ENCODE measurements at places on chromosomes 6 and 20.
A peak's percentile ranks its signal among the peaks of the same experiment; 100 is the strongest.

DNA sequence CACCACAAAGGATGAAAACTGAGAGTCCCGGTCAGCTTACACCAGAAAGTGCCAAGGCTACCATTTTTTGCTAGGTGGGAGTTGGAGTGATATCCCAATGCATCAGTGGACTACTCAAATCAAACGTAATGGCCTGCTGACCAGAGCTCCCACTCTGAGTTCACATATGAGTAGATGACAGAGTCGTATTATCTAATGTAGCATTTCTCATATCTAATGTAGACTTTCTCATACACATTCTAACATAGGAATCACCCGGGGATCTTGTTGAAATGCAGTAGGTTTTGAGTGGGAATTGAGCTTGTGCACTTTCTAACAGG lies 38.4 kb upstream of the FUCA2 start:
- DNase-seq = peak; percentile 19

DNA sequence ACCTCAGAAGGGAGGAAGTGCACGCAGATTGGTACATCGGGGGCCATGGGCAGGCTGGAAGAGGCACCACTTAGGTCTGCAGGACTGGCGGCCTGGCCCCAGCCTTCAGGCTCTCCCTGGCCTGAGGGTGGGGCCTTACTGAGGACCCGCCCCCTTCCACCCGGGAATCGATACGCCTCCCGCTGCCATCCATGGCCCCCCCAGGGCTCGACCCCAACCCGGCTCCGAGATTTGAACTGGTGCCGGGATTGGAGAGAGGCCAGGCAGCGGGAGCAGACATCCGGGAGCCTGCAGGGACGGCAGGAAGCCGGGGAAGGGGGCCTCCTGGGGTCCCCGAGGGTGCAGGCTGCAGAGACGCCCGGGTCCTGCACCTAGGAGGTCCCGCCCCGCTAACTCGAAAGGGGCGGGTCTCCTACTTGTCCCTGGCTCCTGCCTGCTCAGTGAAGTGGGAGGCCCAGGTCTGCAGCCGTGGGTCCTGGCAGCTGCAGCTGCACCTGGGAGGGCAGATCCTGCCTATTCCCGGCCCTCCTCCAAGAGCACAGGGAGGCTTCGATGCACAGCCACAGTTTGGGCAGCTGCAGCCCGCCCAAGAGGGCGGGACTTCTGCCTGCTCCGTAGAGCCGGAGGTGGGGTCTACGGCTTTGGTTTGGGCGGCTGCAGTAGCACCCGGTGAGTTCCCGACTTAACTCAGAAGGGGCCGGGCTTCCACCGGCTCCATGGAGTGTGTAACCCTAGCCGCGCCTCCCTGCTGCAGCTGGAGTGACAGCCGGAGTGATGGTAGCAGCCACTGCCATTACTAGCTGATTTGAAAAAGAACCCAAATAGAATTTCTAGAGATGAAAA lies 35.2 kb upstream of the TBC1D22B start:
- DNase-seq = peak; percentile 88

GRCh38 chr6:2447931-2448330 lies 202.5 kb upstream of the GMDS start:
- no peak for DNase-seq

DNA sequence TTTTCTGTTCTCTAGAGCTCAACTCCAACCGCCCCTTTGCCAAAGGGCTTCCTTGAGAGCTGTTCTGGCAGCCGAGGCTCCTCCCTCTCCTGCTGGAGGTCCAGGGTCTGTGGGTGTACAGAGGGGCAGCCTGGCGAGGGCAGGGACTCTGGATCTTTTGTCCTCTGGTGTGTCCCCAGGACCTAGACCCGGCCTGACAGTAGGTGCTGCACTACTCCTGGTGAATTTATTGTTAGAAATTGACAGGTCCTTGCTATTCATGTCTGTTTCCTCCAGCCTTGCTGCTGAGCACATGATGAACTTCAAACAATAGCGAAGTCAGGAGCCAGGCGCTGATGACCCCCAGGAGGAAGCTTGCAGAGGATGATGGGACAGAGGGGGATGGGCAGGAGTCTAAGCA lies 234.7 kb upstream of the SULF2 start:
- DNase-seq = no peak

DNA sequence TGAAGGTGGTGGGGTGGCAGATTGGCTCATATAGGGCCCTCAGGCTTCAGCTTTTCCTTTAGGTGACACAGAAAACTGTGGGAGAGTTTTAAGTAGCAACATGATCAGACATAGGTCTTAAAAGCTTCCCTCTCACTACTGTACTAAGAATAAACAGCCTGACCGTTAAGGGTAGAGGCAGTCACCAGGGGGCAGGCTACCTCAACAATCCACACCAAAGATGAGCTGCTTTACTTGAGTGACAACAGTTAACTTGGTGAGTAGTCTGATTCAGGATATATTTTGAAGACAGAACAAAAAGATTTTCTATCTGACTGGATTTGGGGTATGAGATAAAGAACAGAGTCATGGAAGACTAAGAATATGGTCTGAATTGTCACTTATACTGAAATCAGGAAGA lies 193.1 kb upstream of the SHLD1 start:
- peak; percentile 40 for DNase-seq

DNA sequence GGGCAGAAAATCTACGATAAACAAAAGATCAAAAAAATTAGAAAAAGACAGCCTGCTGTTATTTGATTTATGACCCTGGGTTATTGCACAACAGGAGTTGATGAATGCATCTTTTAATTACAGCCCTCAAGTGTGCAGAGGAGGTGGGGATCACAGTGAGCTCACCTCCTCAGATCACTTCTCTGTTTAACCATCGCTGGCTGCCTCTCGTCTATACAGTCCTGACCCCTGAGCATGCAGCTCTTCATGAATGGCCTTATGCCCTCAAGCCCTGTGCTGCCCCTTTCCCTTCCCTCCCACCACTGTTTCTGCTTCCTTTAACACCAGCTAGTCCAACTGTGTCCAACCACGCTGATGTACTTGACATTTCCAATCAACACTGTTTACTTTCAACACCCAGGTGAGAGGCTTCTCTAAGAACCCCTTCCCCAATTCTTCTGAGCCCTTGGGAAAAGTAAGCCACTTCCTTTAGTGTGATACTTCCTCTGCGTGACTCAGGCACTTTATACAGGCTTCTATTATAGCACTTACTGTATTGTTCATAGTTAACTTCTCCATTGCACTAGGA lies 60.6 kb upstream of the RIPOR2 start:
- no peak for DNase-seq

- DNase-seq = no peak
Observed at GRCh38 chr6:43489277-43490072, 12.1 kb downstream of the TJAP1 start.

DNA sequence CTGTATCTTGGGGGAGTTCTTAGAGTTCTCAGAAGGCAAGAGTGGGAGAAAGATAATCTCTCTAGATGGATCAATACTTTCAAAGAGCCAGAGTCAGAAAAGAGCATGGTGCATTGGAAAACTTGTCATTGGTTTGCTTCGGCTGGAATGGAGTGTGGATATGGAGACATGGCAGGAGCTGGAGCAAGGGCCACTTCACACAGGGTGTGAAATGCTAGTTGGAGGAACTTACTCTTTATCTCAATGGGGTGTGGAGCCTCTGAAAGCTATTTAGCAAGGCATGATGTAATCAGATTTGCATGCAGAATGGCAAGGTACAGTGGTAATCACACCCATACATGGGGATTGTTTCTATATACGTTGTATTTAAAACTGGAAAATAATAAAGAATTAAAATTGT lies 31.5 kb upstream of the PAQR8 start:
- no peak for DNase-seq

- peak; percentile 91 for DNase-seq
Observed at GRCh38 chr20:32474967-32475811, 109.9 kb downstream of the NOL4L start.

DNA sequence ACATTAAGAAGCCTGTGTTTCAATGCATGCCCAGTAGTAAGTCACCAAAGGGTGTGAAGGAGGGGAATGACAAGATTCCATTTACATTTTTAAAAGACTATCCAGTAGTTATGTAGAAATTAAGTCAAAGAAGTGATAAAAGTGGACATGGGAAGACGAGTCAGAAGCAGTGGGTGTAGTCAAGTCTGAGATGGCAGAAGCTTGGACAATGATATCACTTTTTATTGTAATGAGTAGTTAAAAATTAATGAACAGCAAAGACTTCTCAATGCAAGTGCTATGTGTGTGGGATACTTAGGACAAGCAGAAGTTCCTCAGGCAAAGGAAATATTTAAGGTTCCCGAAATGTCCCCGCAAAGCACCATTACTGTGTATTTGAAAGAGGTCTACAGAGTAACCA lies 156.0 kb downstream of the DST start:
- DNase-seq = no peak

DNA sequence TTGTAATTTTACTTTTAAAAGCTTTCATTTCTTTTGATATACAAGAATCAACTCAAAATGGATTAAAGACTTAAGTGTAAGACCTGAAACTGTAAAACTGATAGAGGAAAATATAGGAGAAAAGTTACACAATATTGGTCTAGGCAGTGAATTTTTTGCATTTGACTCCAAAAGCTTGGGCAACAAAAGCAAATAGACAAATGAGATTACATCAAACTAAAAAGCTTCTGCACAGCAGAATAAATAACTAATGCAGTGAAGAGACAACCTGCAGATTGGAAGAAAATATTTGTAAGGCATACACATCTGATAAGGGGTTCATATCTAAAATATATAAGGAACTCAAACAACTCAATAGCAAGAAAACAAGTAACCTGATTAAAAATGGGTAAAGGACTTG lies 3.0 kb downstream of the GABRR1 start:
- DNase-seq = no peak

- no peak for DNase-seq
Observed at GRCh38 chr6:21907291-21907690, 313.7 kb downstream of the SOX4 start.

DNA sequence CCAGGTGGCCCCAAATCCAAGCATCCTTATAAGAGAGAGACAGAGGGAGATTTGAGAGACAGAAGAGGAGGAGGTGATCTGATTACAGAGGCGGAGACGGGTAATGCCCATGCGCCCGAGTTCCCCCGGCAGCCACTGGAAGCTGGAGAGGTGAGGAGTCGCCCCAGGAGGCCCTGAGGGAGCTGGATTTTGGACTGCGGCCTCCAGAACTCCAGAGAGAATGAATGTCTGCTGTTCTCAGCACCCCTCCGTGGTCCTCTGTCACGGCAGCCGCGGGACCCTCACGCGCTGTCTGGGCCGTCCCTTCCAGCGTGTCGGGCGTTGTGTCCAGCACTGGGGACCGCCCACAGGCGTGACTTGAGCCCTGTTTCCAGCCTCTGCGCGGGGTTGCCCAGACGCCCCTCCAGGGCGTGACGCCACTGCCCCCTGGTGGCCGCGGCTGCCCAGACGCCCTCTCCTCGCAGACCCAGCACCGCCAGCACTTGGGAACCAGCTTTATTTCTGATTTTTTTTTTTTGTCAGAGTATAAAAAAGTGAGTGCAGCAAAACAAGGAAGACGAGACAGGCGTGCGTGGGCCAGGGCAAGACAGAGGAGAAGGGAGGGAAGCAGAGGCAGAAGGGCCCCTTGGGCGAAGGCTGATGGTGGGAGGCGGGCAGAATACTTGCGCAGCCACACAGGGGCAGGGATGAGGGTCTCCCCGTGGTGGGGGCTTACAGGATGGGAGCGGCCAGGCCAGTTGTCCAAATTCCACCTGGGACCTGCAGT lies 4.1 kb upstream of the ZNF512B start:
- peak; percentile 88 for DNase-seq

DNA sequence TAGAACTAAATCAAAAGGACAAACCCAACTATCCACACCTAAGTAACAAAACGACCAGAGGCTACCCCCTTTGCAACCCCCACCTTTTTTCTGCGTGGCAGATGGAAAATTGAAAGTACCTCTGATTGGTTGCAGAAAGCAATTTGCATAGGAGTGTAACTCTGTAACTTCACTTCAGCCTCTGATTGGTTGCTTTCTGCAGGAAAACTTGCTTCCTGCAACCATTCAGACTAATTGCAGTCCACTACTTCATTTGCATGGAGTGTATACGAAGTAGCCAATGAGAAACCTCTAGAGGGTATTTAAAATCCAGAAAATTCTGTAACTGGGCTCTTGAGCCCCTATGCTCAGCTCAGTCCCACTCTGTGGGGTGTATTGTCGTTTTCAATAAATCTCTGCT lies 129.1 kb upstream of the OLIG3 start:
- no peak for DNase-seq

DNA sequence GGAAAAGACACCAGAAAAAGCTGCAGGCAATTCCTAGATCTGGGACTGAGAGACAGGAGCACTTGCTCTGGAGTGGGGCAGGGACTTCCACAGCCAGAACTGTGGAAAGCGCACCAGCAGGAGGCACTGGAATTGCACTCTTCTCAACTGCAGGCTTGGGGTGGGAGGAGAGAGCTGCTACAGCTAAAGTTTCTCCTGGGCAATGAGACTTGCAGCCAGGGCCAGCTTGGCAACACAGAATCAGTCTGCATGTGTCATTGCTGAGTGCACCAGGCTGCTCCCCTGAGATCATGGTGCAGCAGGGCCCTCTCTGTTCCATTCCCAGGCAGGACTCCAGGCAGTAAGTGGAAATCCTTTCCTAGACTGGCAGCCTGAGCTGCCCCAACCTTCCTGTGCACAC lies 145.8 kb downstream of the INSM1 start:
- no peak for DNase-seq

GRCh38 chr6:160374836-160375560 lies 26.8 kb downstream of the SLC22A3 start:
- no peak for DNase-seq

DNA sequence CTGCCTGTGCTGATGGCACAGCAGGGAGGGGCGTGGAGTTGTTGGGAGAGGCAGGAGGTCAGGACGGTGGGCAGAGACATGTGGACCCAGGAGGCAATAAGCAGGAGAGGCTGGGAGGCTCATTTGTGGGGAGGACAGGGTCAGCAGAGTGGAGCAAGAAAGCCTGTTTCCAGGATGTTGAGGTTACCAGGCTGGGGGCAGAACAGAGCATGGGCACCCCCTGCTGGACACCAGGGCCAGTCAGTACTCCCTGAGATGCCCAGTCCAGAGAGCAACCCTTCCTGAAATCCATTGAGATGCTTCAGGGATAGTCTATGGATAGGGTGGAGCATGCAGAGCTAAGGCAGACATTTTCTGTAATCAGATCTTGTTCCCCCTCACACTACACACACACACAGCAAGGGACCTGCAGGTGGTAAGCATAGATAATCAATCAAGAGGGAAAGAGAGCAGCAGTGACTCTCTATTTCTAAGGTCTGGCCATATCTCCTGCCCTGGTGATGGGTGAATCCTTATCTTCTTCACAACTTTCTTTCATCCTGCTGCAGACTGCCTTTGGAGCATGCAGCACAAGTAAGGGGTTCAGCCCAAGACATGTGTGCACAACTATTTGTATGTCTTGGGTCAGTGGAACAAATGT lies 41.7 kb downstream of the MOCS1 start:
- DNase-seq = peak; percentile 61
